ENCODE measurements at places on chromosomes 12 and 14.

GRCh38 chr12:86697916-86698640 is 441.9 kb upstream of the MGAT4C start:
- ATAC-seq: no peak

- ATAC-seq: no peak
These were observed 126.7 kb upstream of the LGR5 start for GRCh38 chr12:71312768-71313403.

GRCh38 chr14:105846312-105846711 is 319.9 kb downstream of the TMEM121 start:
- no peak for ATAC-seq

DNA sequence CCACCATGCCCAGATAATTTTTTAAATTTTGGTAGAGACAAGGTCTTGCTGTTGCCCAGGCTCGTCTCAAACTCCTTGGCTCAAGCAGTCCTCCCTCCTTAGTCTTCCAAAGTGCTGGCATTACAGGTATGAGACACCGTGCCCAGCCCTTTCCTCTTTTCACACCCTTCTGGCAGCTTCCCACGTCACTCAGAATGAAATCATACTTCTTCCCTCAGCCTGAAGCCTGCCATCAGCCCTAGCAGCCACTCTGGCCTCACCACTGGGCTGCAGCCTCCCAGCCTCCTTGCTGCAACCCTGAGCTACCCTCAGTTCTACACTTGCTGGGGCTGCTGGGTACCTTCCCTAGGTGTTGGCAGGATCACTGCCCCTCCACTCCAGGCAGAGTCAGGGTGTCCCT is 18.2 kb downstream of the ANKRD9 start:
- ATAC-seq: no peak

GRCh38 chr14:30896435-30896834 is 22.1 kb downstream of the COCH start:
- no peak for ATAC-seq

GRCh38 chr12:12839873-12840579 is 26.9 kb downstream of the DDX47 start:
- no peak for ATAC-seq

GRCh38 chr12:1936406-1937320 is 18.2 kb upstream of the CACNA2D4 start:
- no peak for ATAC-seq

DNA sequence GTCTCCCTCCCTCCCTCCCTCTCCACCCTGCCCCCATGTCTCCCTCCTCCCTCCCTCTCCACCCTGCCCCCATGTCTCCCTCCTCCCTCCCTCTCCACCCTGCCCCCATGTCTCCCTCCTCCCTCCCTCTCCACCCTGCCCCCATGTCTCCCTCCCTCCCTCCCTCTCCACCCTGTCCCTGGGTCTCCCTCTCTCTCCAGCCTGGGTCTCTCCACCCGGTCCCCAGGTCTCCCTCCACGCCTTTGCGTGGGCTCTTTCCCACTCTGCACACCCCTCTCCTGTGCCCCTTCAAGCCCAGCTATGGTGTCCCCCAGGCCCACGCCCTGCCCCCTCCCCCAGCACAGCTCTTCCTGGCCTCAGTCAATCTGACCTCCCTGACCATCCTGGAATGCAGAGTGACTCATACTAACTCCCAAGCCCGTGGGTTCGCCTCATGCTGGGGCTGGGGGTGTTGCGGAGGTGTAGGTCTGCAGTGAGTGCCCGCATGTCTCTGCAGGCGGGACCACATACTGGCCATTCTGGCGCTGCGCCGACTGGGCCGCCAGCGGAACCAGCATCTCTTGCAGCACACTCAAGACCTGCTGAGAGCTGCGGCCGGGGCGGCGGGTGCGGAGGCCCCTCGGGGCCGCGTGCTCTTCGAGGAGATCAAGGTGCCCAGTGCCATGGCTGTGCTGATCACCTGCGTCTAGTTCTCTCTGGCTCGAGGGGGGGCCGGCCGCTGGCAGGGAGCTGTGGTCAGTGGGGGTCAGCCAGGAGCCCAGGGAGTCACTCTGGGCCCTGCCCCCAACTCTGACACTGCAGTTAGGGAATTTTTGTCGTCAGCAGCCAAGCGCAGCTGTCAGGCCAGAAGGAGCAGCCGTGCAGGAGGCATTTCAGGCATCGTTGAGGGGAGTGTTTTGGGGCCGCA is 13.5 kb upstream of the TNFAIP2 start:
- ATAC-seq: no peak

- ATAC-seq: no peak
These were observed 325.5 kb upstream of the RTL1 start for GRCh38 chr14:101228949-101229541.

DNA sequence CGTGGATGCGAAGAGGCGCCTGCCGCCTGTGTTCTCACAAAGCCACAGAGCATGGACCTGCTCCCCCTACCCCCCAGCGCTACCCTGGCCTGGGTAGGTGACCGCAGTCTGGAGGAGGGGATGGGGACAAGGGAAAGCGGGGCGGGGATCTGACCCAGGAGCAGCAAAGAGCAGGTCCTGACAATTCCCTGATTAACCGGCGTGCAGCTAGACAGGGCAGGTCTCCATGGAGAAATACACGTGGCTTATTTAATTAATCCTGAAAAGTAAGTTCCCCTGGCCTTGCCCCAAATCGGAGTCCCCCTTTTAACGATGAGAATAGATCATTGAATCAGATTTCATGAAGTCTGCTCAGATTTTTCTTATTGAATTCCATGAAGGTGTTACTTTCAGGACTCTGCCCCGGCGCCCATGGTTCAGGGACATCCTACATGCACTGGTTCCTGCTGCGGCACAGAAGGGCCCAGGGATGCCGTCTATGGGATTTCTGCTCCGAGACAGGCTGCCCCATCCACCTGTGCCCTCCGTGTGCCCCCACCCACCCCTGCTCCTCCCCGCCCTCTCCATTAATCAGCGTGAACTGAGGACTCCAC is 251.0 kb upstream of the SFSWAP start:
- ATAC-seq: no peak

- no peak for ATAC-seq
These were observed 17.4 kb downstream of the KCNMB4 start for GRCh38 chr12:70383484-70383883.

GRCh38 chr12:9331218-9331626 is 123.0 kb upstream of the PZP start:
- ATAC-seq: peak; percentile 60

- ATAC-seq: no peak
These were observed 148.1 kb downstream of the TSPAN9 start for GRCh38 chr12:3225154-3225795.

- ATAC-seq: no peak
These were observed 70.7 kb downstream of the HSD17B6 start for GRCh38 chr12:56833780-56834179.

DNA sequence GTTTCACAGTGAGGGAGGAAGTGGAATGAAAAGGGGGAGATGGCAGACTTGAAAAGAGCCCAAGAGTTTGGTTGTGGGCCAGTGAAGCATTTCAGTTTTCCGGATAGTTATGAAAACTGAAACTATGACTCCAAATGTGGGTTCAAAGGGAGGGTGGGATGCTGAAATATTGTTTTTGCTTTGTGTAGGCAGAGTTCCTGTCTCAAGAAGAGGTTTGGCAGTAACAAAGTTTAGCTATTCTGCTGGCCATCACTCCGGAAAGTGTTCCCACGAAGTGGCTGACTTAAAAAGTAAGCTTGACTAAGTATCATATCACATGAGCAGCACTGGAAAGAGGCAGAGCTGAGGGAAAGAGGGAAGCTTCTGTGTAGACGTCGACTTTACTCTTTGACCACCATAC is 85.2 kb downstream of the CAND1 start:
- no peak for ATAC-seq

DNA sequence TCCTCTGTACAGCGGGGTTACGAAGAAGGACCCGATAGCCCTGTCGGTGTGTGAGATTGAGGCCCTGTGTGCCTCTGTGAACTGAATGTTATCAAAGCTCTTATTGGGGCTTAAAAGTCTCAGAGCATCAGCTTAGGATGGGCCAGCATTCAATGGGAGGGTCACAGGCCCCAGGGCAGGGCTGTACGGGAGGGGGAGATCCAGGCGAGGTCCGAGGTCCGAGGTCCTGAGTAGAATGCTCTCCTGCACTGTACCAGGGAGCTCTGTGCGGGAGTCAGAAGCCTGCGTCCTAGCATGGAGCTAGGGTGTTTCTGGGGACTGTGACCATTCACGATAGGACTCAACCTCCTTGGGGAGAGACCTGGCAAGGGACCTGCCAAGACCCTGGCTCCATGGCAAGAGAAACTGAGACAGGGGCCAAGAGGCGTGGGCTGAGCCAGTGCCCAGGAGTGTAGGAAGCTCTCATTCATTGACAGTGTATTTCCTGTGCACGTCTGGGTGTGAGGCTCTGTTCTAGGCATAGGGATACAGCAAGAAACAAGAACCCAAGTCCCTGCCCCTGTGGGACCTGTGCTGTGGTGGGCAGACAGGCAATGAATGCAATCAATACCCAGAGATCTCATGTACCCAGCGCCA is 12.0 kb upstream of the FAM181A start:
- ATAC-seq: no peak

DNA sequence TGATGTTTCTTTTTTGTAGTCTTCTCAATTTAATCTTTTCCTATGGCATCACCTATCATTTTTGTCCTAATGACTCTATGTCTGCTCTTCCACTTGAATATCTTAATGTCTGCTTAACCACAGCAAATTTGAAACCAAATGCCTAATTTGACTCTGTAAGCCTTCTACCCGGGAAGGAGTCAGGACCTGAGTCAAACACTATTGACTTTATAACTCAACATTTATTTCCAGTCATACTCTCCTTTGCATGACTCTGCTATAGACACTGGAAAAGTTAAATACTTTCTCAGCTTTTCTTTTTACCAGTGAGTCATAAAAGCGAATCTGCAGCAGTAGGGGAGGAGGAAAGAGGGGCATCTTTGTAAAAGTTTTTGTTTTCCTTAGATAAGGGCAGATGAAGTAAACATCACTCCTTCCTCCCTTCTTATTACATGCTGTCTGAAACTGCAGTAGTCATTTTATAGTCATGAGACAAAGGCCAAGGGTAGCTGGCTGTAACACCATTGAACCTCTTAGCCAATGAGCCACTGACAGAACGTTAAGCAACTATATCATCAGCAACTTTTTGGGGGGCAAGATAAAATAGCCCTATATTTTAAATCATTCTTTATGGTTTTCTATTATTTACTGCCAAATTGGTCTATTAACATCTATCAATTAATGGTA is 179.3 kb downstream of the MIPOL1 start:
- no peak for ATAC-seq

GRCh38 chr14:46091819-46092218 is 559.8 kb downstream of the RPL10L start:
- no peak for ATAC-seq

- peak; percentile 92 for ATAC-seq
These were observed 213.6 kb downstream of the ERC1 start for GRCh38 chr12:1204581-1205121.

DNA sequence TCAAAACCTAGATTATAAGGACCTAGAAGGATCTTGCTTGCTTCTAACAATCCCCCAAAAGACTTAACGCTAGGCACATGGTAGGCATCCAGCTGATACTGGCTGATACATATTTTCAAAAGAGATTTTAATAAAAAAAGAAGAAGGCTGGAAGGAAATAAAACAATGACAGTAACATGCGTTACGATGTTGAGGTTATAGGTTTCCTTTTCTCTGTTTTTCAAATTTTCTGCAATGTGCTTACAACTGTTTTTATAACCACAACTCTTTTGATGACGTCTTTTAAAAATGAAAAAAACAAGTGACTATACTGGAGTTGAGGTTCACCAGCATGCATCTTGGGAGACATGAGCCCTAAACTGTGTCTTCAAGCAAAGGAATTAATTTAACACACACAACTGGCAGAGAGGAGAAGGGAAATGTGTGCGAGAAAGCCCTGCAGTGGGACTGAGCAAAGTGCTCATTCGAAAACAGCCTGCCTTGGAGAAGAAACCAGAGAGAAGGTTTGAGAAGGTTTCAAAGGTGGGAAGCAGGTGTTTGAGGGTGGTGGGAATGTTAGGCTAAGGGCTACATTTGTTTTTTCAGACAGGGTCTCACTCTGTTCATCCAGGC is 80.4 kb downstream of the DUSP16 start:
- ATAC-seq: peak; percentile 68

GRCh38 chr12:68048648-68049297 is 59.5 kb downstream of the IFNG-AS1 start:
- no peak for ATAC-seq

DNA sequence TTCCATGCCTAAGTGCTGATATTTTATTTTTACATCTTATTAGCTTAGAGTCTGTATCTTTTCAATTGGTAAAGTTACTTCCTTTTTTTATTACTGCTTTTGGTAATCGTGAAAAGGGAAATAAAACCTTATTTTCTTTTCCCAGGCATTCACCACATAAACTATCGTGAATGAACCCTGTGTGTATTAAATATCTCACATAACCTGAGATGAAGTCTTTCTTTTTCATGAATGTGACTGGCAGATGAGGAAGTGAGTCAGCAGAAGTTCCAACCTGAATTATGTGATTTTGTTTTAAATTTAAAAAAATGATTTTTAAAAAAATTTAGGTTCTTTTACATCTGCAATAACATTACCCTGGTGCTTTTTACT is 26.0 kb downstream of the MYBPC1 start:
- ATAC-seq: no peak

- no peak for ATAC-seq
These were observed 1276.6 kb upstream of the FLRT2 start for GRCh38 chr14:84253326-84253725.

- ATAC-seq: no peak
These were observed 931.2 kb downstream of the NRXN3 start for GRCh38 chr14:79101388-79101787.

GRCh38 chr14:33560718-33561431 is 390.0 kb downstream of the EGLN3 start:
- no peak for ATAC-seq

DNA sequence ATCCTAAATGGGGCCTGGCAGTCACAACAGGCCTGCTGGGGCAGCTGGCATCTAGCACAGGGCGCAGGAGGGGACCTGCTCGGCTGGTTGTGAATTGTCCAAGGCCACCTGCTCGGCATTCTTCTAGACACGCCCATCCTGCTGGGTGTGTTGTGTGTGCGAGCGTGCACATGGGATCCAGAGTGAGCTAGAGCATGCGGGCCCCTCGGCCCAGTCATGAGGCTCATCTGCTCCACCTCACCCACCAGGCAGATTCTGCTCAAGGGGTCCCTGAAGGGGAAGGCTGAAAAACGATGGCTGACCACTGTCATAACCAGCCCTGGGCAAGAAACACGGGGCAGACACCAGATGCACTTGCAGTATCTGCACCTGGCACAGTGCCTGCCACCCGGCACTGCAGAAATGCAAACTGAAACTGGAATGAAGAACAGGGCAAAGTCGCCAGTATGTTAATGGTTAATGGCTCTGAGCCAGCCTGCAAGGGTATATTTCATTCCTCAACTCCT is 31.8 kb downstream of the MAX start:
- no peak for ATAC-seq

All from activated CD4-positive, CD25-positive, alpha-beta regulatory T cell treated with anti-CD3 and anti-CD28 coated beads, Interleukin-2, amount 50 U/mL, for 24 hours (primary cell).